ENCODE measurements at places on chromosomes 16 and 17.

DNA sequence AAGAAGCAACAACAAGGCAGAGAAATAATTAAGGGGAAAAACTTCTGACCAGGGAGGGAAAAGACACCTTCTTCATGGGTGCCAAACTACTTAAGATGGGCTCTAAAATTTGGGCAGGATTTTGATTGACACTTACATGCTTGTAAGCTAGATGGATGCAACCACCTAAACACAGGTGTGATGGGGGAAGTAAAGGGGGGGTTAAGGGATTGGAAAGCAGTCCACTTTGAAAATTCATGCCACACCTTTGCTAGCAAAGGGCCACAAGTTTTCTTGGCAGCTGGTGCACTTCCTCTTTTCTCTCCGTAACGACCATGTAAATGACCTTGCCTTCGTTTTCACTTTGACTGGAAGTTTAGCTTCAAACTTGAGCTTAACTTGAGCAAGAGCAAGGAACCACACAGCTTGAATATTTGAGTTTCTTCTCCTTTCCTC lies 14.3 kb upstream of the PRKAR1A start:
- DNase-seq: no peak

- no peak for DNase-seq
Measured at GRCh38 chr17:69466451-69466850, 52.0 kb downstream of the MAP2K6 start.

GRCh38 chr16:82716361-82716855 lies 89.6 kb downstream of the CDH13 start:
- no peak for DNase-seq

DNA sequence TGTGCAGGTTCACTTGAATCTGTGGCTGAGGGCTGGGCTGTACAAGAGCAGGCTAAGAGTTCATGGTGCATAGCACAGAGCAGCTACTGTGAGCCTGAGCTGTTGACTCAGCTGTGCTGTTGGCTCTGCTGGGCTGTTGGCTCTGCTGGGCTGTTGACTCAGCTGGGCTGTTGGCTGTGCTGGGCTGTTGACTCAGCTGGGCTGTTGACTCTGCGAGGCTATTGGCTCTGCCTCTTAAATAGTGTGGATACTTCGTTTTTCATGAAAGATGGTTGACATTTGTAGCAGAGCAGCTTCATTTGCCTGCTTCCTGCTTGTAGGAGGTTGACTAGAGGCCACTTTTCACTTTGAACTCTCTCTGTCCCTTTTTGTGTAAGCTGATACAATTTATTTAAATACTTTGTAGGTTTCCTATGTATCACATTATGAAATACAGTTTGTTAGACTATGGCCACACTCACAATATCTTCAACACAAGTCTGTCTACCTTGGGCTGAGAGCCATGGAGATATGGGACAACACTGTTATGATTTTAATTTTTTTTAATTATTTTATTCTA lies 40.3 kb upstream of the CCNF start:
- DNase-seq: no peak

- no peak for DNase-seq
Measured at GRCh38 chr16:56862776-56863175, 2.2 kb upstream of the SLC12A3 start.
